ENCODE measurements at places on chromosomes 1 and 21. TPM values are rescaled to one million over a fixed set of nuclear protein-coding genes. Genes with fewer than 3 reads are reported as not detected.

GRCh38 chr1:35190784-35191183, 2.2 kb downstream of the SFPQ start:
- DNase-seq = no peak

Gene SSX2IP
- total RNA-seq = 12.9 TPM

GRCh38 chr21:37623689-37624088, 257.1 kb downstream of the DYRK1A start:
- no peak for DNase-seq

Gene RABGAP1L
- 61.4 TPM for total RNA-seq

- DNase-seq = no peak
Observed at GRCh38 chr1:6545276-6546112, 8.8 kb downstream of the NOL9 start.

DNA sequence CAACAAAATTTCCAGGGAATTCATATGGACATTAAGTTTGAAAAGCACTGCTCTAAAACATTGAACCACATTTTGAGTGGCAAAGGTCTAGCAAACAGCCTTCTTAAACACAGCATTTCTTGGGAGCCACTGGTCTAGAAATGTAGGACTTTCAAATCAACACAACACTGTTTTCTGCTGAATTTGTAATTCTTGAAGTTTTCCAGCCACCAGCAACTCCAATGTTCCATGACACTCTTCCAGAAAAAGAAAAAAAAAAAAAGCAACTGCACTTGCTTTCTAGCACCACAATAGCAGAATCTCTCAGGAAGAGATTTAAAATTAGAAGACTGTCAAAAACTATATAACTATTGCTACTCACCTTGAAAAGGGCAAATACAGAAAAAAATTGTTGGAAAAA, 4.5 kb downstream of the SYDE2 start:
- no peak for DNase-seq

Gene AVPR1B
- total RNA-seq = not detected

Gene KCNJ9
- not detected for total RNA-seq

- no peak for DNase-seq
Observed at GRCh38 chr21:38567335-38567969, 69.2 kb upstream of the ERG start.

DNA sequence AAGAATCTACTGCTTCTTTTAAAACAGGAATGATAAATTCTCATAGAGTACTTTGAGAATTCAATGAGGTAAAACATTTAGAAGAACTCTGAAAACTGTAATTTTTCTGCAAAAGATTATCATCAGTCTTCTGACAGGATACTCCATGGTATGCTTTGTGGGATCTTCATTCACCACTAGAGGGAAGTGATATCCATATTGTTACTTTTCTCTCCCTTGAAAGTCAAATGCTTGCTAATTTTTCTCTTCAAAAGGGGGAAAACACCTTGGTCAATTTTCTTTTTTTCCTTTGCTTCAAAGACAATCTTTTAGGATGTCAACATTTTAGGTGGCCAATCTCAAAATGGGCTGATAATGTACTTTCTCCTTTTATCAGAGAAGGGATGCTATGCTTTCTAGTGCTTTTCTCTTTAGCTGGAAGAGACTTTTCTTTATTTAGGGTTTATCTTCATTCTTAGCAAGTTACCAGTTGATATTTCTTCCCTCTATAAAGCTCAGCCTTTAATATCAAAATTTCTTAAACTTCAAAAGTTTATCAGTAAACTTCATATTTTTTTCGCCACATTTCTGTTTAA, 95.5 kb downstream of the NEGR1 start:
- DNase-seq = no peak

DNA sequence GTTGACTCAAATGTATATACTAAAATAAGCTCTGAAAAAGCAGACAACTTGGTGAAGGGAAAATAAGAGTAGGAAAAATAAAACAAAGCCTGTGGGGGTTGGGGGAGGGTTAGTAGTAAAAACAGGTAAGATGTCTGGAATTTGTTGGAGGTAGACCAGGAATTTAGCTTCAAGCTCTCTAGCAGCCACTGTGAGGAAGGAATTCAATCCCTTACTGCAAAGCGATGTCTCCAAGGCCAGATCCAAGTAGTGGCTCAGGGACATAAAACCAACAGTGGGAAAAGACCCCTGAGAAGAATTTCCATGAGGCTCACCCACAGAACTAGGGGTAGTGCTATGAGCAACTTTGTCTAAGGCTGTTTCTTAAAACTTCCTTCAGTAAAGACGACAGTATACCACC, 7.8 kb downstream of the ANGPTL7 start:
- no peak for DNase-seq
